ENCODE measurements at places on chromosomes 16 and 17. TPM values are rescaled to one million over a fixed set of nuclear protein-coding genes. Genes with fewer than 3 reads are reported as not detected.

Gene SPATA22
- polyA plus RNA-seq = not detected

Gene ZKSCAN2
- 1.5 TPM for polyA plus RNA-seq

- H3K27me3 ChIP-seq = peaks cover 13% of the 10 kb centered on the region
- no peak overlapping the region for H3K4me3 ChIP-seq
- H3K4me1 ChIP-seq = peaks cover 25% of the 10 kb centered on the region
- H3K36me3 ChIP-seq = no peaks in the 10 kb centered on the region
- DNase-seq = no peak
These were observed 71.1 kb upstream of the AMZ2 start for GRCh38 chr17:68176718-68177117.

Gene MMP25
- 0.73 TPM for polyA plus RNA-seq

DNA sequence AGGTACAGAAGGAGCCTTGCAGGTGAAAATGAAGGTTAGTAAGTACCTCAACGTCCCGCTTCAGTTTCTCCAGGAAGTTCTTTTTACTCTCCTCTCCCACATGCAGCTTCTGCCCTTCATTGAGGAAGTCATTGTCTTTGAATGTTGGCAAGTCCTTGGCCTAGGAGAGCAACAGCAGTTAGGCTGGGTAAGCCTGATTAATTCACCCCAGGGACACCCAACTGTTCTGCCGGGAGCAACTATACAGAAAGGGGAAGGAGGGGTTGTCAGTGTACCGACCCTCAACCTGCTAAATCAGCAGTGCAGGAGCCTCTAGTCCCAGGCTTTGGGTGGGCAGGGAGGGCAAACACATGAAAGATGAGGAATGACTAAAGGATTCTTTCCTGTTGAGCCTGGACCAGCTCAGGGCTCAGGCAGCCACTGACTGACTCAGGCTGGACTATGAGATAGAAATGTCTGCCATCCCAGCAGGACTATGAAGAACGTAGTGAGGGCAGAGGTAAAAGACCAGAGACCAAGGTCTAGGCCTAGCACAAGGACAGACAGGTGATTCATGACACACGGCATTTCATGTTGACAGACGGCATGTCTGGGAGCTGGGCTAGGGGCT, 21.6 kb downstream of the PIP4K2B start:
- no peaks in the 10 kb centered on the region for H3K27me3 ChIP-seq
- no peak overlapping the region for H3K4me3 ChIP-seq
- H3K4me1 ChIP-seq = no peaks in the 10 kb centered on the region
- DNase-seq = no peak

DNA sequence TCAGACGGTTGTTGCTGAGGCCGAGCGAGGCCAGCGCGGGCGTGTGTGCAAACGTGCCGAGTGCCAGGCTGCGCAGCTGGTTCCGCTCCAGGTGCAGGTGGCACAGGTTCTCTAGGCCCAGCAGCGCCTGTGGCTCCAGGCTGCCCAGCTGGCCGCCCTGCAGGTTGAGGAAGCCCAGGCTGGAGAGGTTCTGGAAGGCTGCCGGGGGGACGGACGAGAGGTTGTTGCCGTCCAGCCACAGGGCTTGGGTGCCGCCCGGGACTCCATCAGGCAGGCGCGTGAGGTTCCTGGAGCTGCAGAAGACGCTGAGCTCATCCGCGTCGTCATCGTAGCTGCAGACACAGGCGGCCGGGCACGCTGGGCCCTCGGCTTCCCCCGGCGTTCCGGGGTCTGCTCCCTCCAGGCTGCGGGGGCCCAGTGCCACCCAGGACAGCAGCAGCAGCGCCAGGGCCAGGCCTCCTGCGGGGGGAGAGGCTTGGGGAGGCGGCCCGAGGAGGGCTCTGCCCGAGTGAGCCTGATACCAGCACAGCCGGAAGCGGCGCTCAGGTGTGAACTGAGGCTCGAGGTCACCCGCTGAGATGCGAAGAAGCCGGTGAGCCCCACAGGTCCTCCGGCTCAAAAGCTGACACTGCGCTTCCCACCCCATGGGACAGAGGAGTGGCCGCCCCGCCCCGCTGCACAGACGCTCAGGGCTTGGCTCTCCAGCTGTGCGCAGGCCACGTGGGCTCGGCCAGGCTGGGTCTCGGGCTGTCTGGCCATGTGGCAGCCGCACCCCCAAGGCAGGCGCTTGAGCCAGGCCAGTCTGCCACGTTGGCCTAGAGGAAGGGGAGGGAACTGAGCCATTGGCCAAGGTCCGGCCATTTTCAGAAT, 1.3 kb downstream of the IGFALS start:
- H3K36me3 ChIP-seq = peaks cover 5% of the 10 kb centered on the region
- DNase-seq = no peak
- H3K27ac ChIP-seq = no peak overlapping the region
- H3K27me3 ChIP-seq = peaks cover 6% of the 10 kb centered on the region

Gene UNC13D
- 53.1 TPM for polyA plus RNA-seq

Gene PRDM7
- polyA plus RNA-seq = not detected

GRCh38 chr16:1580956-1581355, 30.9 kb downstream of the IFT140 start:
- no peak overlapping the region for H3K4me3 ChIP-seq
- H3K27ac ChIP-seq = no peak overlapping the region
- no peak for DNase-seq

DNA sequence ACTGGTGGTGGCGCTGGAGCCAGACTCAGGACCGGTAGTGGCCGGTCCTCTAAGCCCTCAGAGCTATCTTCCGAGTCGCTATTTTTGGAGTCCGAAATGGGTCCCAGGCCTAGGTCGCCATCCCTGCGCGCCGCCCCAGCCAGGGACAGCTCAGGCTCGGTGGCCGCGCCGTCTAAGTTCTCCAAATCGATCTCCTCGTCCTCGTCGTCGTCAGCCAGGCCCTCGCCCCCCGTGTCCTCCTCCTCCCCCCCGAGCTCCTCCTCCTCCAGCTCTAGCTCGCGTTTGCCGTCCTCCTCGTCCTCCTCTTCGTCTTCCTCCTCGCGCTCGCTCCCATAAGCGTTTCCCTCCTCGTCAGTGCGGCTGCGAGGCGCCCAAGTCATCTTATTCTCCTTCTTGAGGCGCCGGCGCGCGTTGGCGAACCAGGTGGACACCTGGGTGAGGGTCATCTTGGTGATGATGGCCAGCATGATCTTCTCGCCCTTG, 1.6 kb downstream of the IRX3 start:
- peaks cover 13% of the 10 kb centered on the region for H3K4me1 ChIP-seq
- H3K36me3 ChIP-seq = no peaks in the 10 kb centered on the region
- peaks cover 34% of the 10 kb centered on the region for H3K27me3 ChIP-seq

DNA sequence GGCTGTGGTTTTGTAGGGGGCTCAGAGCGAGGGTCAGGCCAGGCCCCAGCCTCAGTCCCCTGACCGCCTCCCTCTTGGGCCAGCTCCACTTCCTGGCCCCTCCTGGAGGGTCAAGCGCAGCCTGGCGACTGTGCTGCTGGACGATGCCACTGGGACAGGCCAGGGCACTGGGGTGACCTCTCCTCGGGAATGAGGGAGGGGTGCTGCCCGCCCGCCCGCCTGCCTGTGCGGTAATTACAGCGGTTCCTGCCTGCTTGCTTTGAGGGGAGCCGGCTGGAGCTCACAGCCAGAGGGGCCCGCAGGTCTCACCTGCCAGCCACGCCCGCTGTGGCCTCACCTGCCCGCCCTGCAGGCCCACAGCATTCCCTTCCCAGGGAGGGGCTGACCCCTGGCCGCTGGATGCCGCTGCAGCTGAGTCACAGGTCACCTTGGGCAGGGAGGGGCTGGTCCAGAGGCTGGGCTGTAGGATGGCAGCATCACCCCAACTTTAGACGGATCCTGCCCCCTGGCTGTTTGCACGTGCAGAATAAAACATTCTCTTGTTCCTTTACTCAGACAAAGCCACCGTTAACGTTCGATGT, 76.7 kb upstream of the CBX4 start:
- no peak overlapping the region for H3K4me3 ChIP-seq
- H3K27ac ChIP-seq = no peak overlapping the region

DNA sequence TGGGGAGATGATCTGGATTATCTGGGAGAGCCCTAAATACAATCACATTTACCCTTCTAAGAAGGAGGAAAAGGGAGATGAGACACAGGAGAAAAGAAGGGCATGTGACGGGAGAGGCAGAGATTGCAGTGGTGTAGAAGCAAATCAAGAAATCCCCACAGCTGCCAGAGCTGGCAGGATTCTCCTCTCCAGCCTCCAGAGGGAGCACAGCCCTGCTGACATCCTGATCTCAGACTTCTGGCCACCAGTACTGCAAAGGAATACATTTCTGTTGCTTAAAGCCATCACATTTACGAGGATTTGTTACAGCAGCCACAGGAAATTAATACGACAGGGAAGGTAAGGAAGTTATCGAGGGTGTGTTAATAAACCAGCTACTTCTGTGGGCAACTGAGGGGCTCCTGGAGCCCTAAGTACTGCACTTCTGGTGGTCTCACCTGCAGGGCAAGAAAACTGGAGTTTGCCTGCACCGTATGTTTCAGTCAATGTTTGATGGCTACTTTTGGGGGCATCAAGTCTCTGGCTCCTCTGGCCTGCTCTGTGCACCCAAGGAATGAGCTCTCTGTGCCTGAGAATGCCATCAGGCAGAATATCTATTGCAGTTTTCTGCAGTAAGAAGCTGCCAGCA, 22.9 kb upstream of the CDH13 start:
- DNase-seq = no peak
- no peak overlapping the region for H3K27ac ChIP-seq
- H3K27me3 ChIP-seq = peaks cover 2% of the 10 kb centered on the region
- no peak overlapping the region for H3K4me3 ChIP-seq

Gene CCL7
- polyA plus RNA-seq = not detected

Gene C16orf96
- not detected for polyA plus RNA-seq

Gene KRTAP2-3
- polyA plus RNA-seq = not detected

Gene SLC5A11
- polyA plus RNA-seq = not detected

Gene C17orf50
- 0.28 TPM for polyA plus RNA-seq

DNA sequence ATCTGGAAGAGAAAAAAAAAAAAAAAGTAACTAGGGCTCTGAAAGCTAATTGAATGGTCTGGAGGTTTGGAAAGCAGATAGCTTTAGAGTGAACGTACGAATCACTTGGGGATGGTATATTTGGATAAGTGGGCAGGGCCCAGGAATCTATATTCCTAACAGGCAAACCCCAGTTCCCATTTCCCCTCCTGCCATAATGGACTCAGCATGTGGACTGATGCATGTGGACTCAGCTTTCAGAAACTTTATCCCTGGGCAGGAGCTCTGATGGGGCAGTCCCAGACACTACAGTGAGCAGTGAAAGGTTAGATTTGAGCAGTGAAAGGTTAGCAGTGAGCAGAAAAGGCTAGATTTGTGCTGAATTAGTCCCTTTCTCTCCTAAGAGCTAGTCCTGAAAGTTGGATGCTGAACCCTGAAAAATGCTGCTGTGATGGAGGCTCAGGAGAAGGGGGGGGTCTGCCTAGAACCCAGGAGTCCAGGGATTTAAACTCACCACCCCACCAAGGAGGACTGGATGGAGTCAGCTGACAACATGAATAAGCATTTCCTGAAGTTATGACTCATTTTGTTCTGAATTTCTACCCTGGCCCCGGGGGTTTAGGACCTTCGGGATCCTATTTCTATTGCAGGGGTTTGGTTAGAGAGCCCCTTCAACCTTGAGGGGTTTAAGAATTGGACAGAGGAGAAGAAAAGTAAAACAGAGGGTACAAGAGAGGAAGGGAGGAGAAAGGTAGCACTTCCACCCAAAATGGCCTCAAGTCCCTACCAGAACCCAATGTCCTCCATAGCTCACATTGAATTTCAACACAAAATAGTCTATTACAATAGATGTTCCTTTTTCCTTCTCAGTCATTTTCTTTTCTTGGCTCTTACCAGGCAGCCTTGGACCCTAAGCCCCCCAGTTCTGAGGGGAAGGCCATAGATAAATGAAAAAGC, 10.3 kb upstream of the FZD2 start:
- H3K4me1 ChIP-seq = no peaks in the 10 kb centered on the region
- H3K4me3 ChIP-seq = no peak overlapping the region
- H3K27ac ChIP-seq = no peak overlapping the region
- H3K36me3 ChIP-seq = no peaks in the 10 kb centered on the region
- DNase-seq = no peak

DNA sequence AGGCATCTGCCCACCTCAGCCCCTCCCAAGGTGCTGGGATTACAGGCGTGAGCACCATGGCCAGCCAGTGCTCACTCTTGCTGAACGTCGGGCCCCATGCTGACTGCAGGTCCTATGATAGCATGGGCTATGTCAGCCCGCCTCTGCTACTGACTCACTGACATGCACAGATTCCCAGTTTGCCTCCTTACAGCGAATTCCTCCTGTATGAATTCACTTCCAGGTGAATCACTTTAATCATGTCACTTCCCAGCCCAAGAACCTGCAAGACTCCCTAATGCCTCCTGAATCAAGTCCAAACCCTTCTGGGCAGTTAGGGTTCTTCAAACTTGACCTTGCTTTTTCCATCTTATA, 16.1 kb upstream of the UBTF start:
- no peaks in the 10 kb centered on the region for H3K36me3 ChIP-seq
- H3K27me3 ChIP-seq = no peaks in the 10 kb centered on the region
- DNase-seq = no peak
- H3K4me1 ChIP-seq = peaks cover 2% of the 10 kb centered on the region

DNA sequence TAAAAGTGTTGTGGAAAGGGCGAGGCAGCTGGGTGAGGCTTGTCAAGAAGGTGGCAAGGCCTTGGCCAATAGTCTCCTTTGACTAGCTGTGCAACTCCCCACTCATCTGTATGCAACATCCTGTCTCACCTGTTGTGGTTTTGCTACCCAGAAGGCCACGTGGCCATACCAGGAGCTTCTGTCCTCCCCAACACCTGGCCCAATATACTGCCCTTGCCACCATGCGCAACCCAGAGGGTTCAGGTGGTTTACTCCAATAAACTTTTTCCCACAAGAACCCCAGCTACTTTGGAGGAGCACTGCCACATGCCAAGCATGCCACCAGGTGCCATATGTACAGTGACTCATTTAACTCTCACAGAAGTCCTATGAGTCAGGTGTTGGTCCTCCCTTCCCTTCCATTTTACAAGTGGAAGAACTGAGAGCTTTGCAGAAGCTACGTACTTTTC, 10.2 kb downstream of the MYO19 start:
- H3K27me3 ChIP-seq = peaks cover 2% of the 10 kb centered on the region
- DNase-seq = no peak

Gene SYNGR2
- polyA plus RNA-seq = 132 TPM

Gene OTOP2
- polyA plus RNA-seq = not detected

DNA sequence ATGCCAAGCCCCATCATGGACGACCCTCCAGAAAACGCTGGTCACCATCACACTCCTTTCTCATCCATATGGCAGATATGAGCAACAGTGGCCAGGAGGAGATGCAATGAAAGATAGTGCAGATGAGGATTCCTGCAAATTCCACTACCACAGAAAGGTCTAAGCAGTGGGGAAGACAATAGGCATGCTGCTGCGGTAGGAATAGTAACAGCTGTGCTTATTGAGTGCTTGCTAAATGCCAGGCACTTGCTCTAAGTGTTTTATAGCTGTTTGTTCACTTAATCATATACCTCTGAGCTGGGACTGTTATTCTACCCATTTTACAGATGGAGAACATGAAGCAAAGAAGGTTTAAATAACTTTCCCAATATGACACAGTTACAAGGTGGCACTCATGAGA, 46.6 kb upstream of the AKAP1 start:
- H3K4me3 ChIP-seq = no peak overlapping the region
- H3K27me3 ChIP-seq = peaks cover 12% of the 10 kb centered on the region
- no peaks in the 10 kb centered on the region for H3K4me1 ChIP-seq
- DNase-seq = no peak
- no peaks in the 10 kb centered on the region for H3K36me3 ChIP-seq

GRCh38 chr17:55040611-55041010, 72.0 kb downstream of the STXBP4 start:
- H3K4me3 ChIP-seq = no peak overlapping the region
- DNase-seq = no peak
- H3K36me3 ChIP-seq = peaks cover 8% of the 10 kb centered on the region
- H3K27me3 ChIP-seq = no peaks in the 10 kb centered on the region

All from immature natural killer cell (primary cell).